ENCODE measurements at places on chromosomes 13 and 19.

DNA sequence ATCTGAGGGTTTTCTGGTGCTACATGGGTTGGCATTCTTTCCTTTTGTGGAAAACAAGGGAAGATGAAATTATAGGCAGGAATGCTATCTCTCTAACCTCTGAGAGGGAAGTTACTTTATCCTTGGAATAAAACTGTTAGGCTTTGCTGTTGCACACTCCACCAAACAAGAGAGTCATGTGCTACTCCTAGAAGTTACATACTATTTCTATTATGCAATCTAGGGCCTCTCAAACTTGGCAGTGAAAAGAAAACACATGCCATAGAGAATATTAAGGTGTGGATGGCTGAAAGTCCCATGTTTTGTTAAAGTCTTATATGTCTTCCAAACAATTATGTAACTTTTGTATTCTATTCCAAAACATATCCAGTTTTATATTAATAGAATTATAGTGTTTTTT lies 367.9 kb downstream of the SLC7A1 start:
- no peak for DNase-seq

- no peak for DNase-seq
Observed at GRCh38 chr19:39795001-39795400, 16.3 kb downstream of the LEUTX start.

DNA sequence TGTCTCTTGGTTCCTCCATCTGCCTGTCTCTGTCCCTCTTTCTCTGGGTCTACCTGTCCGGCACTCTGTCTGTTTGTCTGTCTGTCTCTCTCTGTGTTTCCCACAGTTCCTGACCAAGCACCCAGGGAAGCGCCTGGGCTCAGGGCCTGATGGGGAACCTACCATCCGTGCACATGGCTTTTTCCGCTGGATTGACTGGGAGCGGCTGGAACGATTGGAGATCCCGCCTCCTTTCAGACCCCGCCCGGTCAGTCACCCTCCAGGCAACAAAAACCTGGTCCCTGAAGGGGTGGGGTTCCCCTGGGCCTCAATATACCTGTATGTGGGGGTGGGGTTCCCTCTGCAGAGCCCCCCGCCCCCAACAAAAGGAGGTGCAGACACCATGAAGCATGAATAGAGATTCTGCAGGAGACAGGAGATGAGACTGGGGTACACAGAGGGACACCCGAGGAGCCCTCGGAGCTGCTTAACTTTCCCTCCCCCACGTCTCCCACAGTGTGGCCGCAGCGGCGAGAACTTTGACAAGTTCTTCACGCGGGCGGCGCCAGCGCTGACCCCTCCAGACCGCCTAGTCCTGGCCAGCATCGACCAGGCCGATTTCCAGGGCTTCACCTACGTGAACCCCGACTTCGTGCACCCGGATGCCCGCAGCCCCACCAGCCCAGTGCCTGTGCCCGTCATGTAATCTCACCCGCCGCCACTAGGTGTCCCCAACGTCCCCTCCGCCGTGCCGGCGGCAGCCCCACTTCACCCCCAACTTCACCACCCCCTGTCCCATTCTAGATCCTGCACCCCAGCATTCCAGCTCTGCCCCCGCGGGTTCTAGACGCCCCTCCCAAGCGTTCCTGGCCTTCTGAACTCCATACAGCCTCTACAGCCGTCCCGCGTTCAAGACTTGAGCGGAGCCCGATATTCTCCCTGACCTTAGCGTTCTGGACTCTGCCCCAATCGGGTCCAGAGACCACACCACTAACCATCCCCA lies 2.6 kb upstream of the CACNG7 start:
- peak; percentile 29 for DNase-seq

GRCh38 chr13:96982672-96983071 lies 11.6 kb downstream of the OXGR1 start:
- DNase-seq, result no peak

GRCh38 chr19:3981736-3982681 lies 3.3 kb downstream of the EEF2 start:
- DNase-seq, result no peak

GRCh38 chr13:52695856-52696255 lies 43.2 kb downstream of the SUGT1 start:
- DNase-seq, result no peak

DNA sequence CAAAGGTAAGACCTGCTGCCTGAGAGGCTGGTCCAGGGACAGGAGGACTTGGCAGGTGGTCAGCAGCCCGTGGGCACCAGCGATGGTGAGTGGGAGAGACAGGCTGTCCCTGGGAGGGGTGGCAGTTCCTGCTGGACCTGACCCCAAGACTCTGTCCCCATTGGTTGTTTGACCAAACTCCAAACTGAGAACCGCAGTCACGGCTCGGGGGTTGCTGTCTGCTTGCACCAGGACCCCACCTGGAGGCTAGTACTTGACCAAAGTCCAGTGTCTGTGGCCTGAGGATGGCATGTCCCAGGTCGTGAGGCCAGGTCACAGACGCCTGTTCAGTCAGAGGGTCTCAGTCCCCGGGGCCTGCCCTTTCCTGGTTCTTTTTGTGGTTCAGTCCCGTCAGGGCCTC lies 9.9 kb upstream of the ZNF14 start:
- no peak for DNase-seq

GRCh38 chr13:39531646-39532045 lies 71.3 kb downstream of the LHFPL6 start:
- DNase-seq, result no peak

DNA sequence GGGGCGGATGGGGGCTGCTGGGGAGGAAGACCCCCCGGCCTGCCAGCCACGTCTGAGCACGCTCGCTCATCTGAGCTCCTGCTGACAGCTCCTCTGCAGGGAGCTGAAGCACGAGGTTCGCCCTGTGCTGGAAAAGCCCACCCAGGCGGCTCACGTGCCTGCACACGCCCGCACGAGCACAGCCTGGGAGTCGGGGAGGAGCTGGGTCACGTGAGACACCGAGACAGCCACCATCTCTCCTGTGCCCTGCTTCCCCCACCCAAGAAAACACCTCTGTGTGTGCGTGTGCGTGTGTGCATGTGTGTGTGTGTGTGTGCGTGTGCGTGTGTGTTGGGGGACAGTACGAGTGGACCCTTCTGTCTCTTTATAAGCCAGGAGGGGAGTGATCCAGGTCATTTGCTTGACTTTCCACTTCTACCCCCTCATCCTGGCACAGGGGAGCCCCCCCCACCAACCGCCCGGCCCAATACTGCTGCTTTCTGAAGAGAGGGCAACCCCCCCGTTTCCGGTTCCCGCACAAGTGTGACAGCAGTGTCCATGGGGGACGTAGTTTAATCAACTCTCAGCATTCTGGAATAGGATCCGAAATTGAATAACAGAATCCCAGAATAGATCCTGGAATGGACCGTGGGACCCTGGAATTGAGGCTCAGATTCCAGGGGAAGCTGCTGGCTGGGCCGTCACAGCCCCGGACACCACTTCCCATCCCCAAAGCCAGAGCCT lies 42.5 kb downstream of the CELF5 start:
- no peak for DNase-seq

- DNase-seq, result no peak
Observed at GRCh38 chr19:22088541-22089144, 36.4 kb downstream of the ZNF257 start.

- DNase-seq, result no peak
Observed at GRCh38 chr13:78601124-78601873, 2.1 kb downstream of the POU4F1 start.

GRCh38 chr13:28392428-28392827 lies 102.5 kb downstream of the FLT1 start:
- no peak for DNase-seq

GRCh38 chr13:26133286-26133685 lies 81.5 kb upstream of the SHISA2 start:
- no peak for DNase-seq

- DNase-seq, result no peak
Observed at GRCh38 chr19:27774827-27775226, 1438.1 kb downstream of the UQCRFS1 start.

DNA sequence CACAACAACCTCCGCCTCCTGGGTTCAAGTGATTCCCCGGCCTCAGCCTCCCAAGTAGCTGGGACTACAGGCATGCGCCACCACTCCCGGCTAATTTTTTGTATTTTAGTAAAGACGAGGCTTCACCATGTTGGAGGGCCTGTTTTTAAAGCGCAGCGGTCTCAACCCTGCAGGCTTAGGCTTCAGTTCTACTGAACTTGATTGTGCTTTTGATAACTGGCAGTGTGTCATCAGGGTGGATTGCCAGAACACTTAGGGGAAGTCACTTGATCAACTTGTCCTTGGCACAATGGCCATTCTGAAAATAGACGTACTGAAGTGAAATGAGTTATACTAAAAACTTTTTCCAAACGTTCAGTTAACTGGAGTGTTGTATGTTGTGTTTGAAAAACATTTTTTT lies 472.2 kb downstream of the KLF5 start:
- no peak for DNase-seq

DNA sequence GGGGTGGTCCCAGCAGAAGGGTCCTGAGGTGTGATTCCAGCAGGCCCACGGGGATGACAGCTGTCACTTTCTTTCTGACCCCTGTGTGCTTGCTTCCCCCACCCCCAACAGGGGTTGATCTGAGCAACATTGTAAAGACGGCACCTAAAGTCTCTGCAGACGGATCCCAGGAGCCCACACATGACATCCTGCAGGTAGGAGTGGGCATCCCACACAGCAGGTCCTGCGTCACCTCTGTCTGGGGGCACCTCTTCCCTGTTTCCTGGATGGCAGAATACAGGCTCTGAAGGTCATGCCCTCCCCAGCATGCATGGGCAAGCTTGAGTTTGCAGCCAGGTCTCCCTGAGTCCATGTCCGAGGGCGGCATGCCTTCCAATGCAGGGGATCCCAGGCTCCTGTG lies 10.5 kb downstream of the ARMC6 start:
- DNase-seq, result no peak

DNA sequence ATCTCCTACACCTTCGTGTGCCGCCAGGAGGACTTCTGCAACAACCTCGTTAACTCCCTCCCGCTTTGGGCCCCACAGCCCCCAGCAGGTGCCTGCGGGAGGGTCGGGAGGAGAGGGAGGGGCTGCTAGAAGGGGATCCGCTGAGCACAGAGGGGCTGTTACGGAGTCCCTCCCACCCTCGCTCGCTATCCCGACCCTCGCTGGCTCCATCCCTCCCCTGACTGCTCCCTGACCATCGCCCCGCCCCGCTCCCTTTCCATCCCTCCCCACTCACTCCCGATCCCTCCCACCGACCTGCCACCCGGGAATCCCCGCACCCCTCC lies 780 bp downstream of the CD177 start:
- DNase-seq, result no peak

DNA sequence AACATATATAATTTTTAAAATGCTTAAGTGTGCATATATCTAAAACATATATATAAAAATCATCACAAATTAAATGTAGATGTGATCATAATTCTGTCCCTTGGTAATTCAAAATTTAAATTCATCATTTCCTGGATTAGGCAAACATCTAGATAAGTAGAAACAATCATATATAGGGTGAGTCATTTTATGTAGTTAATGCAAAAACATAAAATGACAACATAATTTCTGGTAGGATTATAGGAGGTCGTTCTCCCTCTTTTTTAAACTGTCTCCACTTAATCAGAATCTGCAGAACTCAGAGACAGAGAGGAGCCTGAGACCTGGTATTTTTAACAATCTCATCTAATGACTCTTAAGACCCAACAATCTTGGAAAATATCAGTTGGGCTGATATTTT lies 333.4 kb downstream of the KCTD12 start:
- DNase-seq, result no peak

DNA sequence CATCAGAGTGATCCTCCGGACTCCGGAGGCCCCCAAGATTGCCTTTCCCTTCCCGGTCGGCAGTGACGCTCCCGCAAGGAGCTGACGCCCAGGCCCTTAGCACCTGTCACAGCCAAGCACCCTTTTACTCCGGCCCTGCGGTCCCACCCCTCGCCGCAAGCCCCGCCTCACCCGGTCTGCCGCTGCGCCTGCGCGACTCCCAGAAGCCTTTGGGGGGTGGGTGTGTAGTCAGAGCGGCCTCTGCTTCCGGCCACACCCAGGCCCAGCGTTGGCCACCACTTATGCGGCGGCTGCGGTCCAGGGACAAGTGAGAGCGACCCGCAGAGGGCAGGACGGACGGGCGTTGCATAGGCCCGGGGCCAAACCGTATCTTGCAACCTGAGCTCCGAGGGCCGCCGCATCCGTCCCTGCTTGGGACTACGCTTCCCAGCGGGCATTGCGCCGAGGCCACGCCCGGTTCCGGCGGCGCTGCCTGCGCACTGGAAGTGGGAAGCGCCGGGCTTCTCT lies 441 bp upstream of the ZFP28 start:
- peak; percentile 86 for DNase-seq

GRCh38 chr19:17109962-17110598 lies 34.5 kb downstream of the MYO9B start:
- no peak for DNase-seq

DNA sequence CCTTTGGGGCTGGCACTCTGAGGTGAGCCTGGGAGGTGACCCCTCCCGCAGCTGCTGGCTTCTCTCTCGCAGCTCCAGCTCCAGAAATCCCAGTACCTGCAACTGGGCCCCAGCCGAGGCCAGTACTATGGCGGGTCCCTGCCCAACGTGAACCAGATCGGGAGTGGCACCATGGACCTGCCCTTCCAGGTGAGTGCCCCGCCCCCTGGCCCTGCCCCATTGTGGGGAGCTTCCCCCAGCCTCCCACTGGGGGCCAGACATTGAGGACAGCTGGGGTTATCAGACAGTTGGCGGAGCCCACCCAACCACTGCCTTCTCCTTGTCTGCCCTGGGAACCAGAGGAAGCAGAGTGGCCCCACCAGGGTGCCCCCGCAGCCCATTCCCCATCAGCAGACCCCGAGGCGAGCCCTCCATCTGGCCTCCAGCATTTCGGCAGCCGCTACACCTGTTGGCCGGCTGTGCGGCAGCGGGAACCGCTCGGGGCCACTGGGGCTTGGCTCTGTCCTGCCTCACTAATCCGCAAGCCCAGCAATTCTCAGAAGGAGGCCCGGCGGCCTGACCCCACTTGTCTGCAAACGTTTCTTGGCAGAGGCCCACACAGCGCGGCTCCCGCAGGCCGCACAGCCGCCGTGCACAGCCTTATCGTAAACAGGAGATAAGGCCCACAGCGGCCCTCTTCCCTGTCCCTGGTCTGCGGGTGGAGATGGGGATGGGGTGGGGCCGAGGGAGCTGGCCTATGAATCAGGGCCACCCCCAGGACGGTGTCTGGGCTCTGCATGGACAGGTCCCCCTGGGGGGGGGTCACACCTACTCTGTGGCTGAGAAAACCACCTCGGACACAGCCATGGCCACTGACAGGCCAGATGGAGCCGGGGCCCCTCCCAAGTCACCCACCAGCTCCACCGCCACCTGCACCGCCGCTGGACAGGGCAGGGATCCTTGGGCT lies 48.0 kb downstream of the COMP start:
- DNase-seq, result no peak

GRCh38 chr13:75395066-75395465 lies 86.9 kb downstream of the TBC1D4 start:
- DNase-seq, result no peak

DNA sequence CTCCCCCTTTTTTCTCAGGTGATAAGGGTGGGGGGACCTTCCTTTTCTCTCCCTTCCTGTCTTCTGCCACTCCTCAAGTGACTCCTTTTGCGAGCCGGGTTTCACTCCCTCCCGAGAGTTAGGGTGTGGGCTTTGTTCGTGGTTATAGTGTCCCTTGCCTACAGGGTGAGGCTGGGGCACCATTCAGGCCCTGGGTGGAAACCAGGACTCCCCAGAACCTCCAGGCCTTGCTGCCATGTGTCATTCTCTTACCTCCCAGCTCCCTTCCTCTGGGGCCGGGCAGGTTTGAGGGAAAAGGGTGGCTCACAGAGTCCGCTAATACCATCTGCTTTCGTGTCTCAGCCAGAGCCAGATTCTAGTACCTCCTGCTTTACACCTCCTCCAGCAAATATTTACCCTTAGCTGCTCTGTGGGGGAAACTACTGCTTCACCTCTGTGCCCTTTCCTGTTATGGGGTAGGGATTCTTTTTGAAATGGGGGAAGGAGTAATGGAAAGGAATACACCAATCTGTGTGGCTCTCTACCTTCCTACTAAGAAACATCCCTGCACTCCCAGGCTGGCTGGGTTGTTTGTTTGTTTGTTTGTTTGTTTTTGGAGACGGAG lies 2.8 kb downstream of the ACTN4 start:
- no peak for DNase-seq
